Stimulated activated CD4-positive, alpha-beta T cell treated with anti-CD3 and anti-CD28 coated beads, Interleukin-2, amount 100 ng/mL, for 48 hours (primary cell): ENCODE measurements at places on chromosomes 1 and 21.

DNA sequence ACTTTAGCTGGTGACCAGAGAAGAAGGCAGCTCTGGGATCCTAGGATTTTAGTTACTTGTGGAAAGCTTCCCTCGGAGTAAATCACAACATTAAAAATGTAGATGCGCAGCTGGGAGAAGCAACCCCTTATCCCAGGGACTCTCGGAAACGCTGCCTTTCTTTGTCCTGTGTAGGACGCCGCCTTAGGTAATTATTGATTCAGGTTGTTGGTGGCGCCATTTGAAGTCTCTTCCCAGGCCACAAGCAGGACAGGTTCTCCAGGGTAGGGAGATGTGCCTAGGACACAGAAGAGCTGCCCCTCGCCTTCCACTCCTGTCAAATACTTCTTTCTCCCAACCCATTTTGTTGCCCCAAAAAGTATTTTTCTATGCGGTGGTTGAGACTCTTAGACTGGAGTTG is 10.3 kb downstream of the SLC37A1 start:
- no peak for DNase-seq

DNA sequence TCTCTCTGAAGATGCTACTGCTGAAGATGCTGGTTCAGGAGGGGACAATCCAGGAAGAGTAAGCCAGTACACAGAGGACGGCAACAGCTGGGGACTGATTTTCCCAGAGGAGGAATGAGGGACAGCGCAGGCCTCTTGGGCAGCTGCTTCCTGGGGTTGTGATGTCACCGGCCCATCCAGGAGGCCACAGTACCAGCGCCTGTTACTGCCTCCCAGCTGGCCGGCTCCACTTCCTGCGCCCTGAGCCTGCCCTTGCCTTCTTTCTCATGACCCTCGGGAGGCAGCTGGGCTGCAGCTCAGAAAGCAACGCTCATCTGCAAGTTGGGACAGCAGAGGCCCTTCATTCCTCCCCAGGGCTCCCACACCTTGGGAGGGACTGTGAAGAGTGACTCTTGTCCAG is 21.9 kb upstream of the ID3 start:
- no peak for DNase-seq

GRCh38 chr1:90705956-90706355 is 11.1 kb downstream of the BARHL2 start:
- no peak for DNase-seq

GRCh38 chr1:65420590-65421350 is at the start of the genes LEPR and LEPROT:
Gene LEPR, plus strand, starts transcription at chr1:65420668. Its CDS starts 144,898 bp downstream, at chr1:65565566.
Gene LEPROT, plus strand, starts transcription at chr1:65420668. Its CDS starts 57 bp downstream, at chr1:65420725.
- DNase-seq: no peak

GRCh38 chr1:204545881-204546280 is 29.7 kb downstream of the MDM4 start:
- DNase-seq: no peak

DNA sequence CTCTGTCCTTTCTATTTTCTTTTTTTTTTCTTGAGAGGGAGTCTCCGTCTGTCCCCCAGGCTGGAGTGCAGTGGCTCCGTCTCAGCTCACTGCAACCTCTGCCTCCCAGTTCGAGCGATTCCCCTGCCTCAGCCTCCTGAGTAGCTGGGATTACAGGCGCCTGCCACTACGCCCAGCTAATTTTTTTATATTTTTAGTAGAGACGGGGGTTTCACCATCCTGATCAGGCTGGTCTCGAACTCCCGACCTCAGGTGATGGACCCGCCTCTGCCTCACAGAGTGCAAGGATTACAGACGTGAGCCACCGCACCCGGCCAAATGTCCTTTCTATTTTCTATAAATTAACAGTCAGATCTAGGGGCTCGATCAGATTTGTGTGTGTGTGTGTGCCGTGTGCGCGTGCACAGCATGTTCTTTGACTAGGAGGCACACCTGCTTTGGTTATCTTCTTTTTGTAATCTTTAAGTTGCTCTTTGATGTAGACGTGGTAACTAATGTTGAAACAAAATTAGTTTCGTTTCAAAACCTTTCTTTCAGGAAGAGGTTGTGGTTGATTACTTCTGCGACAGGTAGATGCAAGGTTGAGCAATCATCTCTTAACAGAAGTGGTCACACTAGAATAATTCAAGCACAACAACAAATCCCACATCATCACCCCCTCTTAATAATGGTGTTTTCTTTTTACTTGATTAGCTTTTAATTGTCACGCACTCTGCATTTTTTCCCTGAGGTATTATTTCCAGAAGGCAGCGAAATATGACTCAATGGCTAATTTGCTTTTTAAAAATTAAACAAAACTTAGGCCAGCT is 779 bp upstream of the DEGS1 start:
- peak; percentile 33 for DNase-seq
